ENCODE measurements at places on chromosomes 3 and 15. TPM values are rescaled to one million over a fixed set of nuclear protein-coding genes. Genes with fewer than 3 reads are reported as not detected.

The AADACL2 gene
- not detected for total RNA-seq

DNA sequence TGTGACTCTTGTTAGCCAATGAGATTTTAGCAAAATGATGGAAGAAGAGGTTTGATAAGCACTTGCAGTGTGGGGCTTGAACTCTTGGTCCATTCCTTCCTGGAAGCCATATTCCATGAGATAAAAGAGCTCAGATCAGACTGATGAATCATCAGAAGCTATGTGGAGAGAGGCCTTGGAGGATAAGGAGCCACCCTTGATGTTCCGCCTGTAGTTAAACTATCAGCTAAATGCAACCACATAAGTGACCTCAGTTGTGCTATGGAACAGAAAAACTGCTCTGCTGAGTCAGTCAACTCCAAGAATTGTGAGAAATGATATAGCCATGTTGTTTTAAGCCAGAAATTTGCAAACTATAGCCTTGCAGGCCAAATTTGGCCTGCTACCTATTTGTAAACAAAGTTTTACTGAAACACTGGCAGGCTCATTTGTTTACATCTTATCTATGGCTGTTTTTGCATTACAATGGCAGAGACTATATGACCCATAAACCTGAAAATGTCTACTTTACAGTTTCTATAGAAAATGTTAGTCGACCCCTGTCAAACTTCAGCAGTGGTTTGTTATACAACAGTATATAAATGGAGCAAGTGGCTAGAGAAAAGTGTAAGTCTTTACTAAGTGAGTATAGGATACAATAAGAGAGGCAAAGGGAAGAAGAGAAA, 27.6 kb upstream of the GAP43 start:
- DNase-seq, result no peak

DNA sequence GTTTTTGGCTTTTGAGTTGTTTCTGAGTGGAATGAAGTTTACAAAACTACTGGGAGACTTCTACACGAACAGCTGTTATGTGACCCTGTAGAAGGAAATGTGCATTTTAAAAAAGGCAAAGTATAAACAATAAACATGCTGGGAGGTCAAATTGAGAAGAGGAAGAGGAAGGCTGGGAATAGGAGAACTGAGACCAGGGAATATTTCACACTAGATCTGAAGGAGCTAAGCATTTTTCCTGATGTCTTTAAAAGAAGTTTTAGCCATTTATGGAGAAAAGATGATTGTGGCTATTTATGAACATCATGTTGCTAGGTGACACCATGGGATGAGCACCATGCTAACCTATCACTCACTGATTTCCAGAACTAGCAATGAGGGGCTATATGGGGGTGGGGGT, 76.3 kb upstream of the FAM98B start:
- no peak for DNase-seq

The ADAMTSL3 gene
- not detected for total RNA-seq

GRCh38 chr15:38164061-38164460, 88.6 kb upstream of the SPRED1 start:
- DNase-seq, result no peak

DNA sequence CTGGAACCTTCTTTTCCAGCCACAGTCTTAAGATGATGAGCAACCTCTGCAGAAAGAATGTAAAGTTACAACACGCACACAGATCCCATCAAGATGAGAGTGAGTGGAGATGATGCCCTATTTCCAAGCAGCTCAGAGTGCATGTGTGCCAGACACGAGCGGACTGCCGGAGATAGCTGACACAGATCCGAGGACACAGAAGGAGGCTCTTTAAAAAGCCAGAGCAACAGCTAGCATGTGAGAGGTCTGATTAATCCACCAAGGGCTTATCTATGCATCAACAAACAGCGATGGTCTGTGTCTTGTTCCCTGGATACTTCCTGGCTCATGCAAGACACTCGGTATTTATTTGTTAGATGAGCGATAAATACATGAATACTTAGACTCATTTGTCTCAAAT, 128.6 kb upstream of the DLG1 start:
- DNase-seq, result no peak

GRCh38 chr15:56616551-56616950, 116.8 kb downstream of the ZNF280D start:
- no peak for DNase-seq

DNA sequence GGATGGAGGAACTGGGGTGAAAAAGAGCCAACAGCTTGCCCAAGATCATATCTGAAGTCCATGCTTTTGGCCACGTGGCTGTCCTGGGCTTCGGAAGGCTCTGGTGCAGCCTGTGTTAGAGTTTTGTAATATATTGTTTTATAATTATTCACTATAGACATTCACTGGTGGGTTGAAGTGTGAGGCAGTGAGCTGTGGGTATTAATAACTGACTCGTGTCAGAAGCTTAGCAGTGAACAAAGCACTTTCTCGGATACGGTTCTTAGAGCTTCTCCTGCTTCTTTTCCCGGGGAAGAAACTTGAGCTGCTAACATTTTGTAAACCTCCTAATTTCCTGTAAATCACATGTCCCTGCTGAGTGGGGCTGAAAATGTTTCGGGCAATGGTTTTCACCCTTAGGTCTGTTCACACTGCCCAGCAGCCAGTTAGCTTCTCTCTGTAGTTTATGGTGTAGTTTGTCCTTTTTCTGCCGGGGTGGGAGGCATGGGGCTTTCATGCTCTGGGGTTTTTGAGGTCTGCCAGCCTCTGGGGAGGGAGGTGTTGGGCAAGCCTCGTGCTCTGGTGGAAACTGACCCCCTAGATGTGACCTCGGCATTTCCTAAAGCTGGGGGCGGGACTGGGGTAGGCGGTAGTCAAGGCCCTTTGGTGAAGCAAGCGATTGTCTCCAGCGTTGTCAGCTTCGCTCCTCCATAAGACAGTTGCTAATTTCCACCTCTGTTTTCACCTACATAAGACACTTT, 1.7 kb downstream of the MRAS start:
- DNase-seq, result no peak

DNA sequence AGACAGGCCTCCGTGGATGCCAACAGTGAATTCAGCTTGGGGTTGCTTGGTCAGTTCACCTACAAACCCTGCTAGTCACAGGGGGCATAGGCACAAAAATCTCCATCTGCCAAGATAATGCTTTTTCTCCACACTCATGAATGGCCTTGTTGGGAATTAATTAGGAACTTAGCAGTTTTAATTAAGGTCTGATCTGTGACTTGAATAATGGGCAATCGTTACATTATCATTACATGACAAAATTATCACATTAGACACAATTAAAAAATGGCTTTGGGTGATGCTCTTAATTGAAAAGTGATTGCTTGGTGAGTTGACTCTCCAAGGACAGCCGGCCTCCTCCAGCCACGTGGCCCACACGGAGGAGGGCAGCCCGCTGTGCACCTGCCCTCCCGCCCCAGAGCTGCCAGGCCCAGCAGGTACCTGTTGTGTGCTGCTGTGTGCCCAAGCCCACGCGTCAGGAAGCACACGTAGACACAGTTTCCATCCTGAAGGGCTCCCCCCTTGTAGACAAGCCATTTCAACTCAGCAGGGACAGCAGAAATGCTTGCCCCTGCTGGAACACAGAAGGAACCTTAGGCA, 274.2 kb downstream of the OCA2 start:
- DNase-seq, result no peak

The GPR62 gene
- not detected for total RNA-seq

DNA sequence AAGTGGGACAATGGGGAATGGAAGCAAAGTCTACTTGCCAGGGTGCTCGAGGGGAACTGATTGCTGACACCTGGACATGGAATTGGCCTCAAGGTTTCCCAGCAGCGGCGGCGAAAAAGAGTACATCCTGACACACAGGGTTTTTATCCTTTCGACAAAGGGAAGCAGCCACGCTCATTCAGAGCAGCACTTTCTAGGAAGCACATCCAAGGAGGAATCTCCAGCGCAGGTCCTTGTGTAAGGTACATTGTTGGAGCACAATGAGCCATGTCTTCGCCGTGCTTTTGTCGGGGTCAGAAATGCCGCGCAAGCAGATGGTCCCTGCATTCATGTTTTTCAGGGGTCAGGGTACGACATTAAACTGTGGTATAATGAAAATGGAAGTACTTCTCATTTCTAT, 16.8 kb downstream of the CACNA1D start:
- DNase-seq, result no peak

DNA sequence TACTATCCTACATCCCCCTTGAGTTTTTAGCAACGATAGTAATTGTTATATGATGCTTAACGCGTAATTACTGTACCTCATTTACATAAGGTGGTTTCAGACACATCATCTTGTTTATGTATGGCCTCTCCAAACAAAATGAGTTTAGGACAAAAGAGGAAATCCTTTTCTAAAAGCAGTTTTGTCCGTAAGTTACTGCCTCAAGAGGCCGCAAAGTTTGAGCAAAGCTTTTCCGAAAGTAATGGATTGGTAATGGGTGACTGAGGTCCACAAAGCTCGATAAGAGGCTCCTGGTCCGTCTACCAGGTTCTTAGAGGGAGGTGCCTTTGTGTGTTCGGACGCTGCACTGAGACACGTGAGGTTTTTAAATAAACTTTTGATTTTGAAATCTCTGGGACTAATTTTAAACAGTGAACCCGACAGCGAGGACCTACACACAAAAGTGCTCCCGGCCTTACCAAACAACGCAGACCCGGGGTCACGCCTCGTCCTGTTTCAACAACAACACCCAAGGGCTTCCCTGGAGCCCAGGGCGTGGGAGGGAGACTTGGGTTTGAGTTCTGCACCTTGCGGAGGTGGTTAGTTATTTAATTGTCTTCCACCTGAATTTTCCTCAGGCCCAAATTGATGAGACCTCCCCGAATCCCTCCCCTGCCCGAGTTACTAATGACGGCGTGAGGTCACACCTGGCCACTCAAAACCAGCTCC, 456 bp upstream of the C15orf61 start:
- no peak for DNase-seq

- DNase-seq, result no peak
Observed at GRCh38 chr3:19559724-19560442, 374.1 kb downstream of the EFHB start.

The CELF6 gene
- not detected for total RNA-seq

GRCh38 chr15:50786438-50786837, 20.9 kb upstream of the SPPL2A start:
- no peak for DNase-seq

The CD96 gene
- total RNA-seq, result not detected

The HESX1 gene
- 1.1 TPM for total RNA-seq

GRCh38 chr15:56524915-56525314, 60.0 kb upstream of the MNS1 start:
- DNase-seq, result no peak

The SHISA5 gene
- total RNA-seq, result 122 TPM

DNA sequence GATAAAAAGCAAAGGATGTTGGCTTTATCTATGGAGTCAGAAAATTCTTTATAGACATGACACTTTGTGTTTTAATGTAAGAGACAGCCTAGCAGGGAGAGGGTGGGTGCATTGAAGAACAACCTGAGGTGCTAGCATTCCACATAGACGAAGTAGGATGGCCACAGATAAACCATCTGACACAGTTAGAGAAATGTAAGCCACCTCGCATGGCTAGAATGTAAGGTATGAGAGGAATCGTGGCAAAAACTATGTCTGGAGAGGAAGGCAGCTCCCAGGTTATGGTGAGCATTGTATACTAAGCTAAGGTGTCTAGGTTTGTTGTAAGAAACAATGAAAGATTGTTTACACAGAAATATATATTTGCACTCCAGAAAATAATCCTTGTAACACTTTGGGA, 194.0 kb upstream of the SLITRK3 start:
- no peak for DNase-seq

Data from Panc1 (cell line).